Activated CD4-positive, alpha-beta memory T cell treated with anti-CD3 and anti-CD28 coated beads, Interleukin-2, amount 10 ng/mL, durations not matched to agents 7 days and 5 days (primary cell): ENCODE measurements at places on chromosomes 3 and 15. TPM values are rescaled to one million over a fixed set of nuclear protein-coding genes. Genes with fewer than 3 reads are reported as not detected.

- H3K4me1 ChIP-seq: no peaks in the 10 kb centered on the region
- no peak overlapping the region for H3K27ac ChIP-seq
- no peaks in the 10 kb centered on the region for H3K27me3 ChIP-seq
- no peak overlapping the region for H3K4me3 ChIP-seq
These were observed 67.5 kb downstream of the KCNMB2 start for GRCh38 chr3:178603735-178604134.

ZKSCAN7 gene
- 0.98 TPM for total RNA-seq

DNA sequence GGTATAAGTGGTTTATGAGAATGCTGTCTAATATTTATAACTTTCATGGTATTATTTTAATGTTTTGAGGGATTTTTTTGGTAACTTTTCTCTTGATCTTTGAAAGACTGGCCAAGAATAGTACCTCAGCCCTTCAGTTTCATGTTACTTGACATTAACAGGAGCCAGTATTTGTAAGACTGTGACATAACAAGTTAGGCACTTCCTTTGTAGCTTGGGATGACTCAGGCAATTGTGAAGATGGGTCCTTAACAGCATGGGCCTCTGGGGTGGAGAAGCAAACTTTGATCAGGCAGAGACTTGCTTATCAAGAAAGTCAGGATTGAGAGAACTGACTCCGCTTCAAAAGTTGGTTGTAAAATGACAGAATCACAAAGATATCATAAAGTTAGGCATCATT is 9.5 kb downstream of the LRRC49 start:
- no peak for DNase-seq
- H3K4me1 ChIP-seq: no peaks in the 10 kb centered on the region
- no peak overlapping the region for H3K27ac ChIP-seq
- peaks cover 8% of the 10 kb centered on the region for H3K27me3 ChIP-seq
- H3K36me3 ChIP-seq: no peaks in the 10 kb centered on the region

DNA sequence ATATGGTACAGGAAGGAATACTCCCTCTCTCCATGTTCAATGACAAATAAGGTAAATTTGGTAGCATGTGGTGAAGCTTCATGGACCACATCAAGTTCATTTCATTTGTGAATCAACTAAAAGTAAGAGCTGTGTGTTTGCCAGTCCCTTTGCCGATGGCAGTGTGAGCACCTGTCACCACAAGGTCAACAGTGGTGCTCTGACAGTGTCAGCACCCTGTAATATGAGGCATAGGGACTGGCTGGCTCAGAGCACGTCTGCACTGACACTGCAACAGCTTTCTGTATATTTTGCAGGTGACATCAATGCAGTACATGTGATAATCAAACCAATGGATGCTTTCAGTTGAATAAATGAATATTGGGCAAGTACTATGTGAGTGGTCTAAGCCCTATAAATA is 852.4 kb downstream of the TUSC7 start:
- no peak for DNase-seq
- no peaks in the 10 kb centered on the region for H3K36me3 ChIP-seq
- no peaks in the 10 kb centered on the region for H3K4me1 ChIP-seq
- H3K4me3 ChIP-seq: no peak overlapping the region
- H3K27ac ChIP-seq: no peak overlapping the region
- H3K27me3 ChIP-seq: no peaks in the 10 kb centered on the region
